ENCODE measurements at places on chromosomes 13 and 19. TPM values are rescaled to one million over a fixed set of nuclear protein-coding genes. Genes with fewer than 3 reads are reported as not detected.

C19orf73 gene
- 0.45 TPM for total RNA-seq

RFPL4AL1 gene
- 0.54 TPM for total RNA-seq

KLC3 gene
- not detected for total RNA-seq

DNA sequence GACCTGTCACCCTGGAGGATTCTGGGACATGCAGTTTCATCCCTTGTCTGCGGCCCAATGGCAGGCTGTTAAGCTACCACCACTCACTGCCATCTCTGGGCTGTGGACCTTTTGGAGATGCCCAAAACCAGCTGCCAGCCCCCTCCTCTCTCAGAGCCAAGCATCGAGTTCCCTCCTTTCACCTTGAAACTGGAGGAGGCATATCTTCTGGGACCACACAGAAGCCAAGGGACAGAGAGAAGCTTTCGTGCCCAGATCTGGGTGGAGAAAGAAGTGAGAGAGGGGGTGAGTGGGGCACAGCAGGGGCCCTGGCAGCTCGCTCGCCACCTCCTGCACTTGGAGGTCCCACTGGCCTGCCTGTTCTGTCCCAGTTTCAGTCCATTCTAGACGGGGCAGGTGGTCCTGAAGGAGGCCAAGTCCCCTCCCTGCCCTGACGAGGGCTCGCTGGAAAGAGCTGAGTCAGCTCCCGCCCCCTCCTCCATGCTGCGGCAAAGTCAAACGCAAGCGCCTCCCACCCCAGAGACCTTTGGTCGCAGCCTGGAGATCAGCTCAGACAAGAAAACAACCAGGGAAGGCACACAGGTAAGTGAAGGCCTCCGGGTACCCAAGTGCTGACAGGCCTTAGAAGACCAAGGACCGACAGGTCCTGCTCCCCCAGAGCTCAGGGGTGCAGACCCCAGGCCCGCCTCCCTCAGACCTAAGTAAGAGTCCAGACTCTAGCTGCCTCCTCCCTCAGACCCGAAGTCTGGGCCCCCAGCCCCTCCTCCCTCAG is 3.8 kb downstream of the BCAT2 start:
- no peak for DNase-seq

DNA sequence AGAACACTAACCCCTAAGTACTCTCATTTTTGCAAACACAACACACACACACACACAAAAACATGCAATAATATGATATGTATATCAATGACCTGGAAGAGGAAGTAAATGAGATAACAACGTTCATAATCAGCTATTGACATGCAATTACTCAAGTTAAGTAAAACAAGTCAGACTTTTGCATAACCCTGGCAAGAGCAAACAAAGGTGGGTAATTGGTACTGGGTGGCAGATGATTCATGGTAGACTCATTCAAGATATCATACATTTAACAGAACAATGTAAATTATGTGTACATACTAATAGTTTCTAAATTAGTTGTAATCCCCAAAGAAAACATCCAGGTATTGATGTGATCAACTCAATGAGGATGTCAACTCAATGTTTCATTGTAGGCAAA is 508.8 kb downstream of the DACH1 start:
- DNase-seq = no peak

- DNase-seq = no peak
These were observed 111.2 kb downstream of the KDM4B start for GRCh38 chr19:5080030-5080654.

DNA sequence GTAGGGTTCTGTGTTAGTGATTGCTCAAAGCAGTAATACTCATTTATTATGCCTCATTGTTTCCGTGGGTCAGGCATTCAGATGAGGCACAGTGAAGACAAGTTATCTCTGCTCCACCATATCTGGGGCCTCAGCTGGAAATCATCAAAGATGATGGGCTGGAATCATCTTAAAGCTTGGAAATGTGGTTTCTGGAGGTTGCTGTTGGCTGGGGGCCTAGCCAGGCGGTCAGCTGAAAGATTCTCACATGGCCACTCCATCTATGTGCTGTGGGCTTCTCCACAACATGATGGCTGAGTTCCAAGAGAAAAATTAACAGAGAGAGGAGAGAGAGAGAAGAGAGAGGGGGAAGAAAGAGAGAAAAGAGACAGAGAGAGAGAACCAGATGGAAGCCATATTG is 75.5 kb downstream of the OLFM4 start:
- DNase-seq = no peak

- DNase-seq = no peak
These were observed 18.8 kb upstream of the MED4 start for GRCh38 chr13:48113756-48114130.

DNA sequence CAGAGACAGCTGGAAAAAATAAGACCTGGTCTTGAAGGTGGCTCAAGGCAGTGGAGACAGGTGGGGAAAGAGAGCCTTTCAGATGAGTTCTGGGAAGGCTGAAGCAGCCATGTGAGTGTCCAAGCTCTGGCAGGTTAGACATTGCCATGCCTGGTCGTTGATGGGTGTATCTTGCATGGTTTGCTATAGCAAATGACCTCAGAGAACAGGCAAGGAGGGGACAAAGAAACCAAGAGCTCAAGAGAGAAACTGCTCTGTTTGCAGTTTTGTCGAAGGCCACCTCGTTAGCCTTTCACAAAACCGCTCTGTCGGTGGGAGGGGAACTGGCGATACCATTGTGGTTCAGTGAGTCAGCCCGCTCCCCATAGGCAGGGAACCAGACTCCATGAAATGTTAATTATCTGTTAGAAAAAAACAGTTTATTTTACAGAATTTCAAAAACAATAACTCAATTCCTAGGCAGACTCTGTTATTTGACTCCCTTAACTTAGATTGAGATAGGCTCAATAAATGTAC is 82.8 kb upstream of the ARGLU1 start:
- no peak for DNase-seq

DNA sequence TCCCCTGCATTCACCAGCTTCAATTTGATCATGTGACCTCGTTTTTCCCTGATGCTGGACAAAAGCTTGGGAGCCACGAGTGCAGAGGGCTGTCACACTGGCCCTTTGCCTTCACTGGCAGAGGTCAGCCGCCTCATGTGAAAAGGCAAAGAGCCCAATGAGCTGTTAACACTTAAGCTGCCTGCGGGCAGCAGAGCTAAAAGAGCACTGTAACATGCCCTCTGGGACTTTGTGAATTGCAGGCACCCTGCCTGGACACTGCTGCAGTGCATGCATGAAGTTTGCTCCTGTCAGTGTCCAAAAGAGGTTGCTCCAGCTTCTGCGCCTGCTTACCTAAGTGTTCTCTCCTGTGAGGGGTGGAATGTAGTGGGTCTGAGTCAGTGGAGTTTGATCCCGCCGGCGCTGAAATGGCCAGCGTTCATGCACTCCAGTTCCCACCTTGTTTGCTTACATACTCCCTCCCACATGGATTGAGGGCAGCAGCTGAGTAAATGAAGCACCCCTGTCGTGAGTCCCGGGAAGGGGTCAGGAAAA is 193.7 kb downstream of the RFC3 start:
- DNase-seq = no peak

Data from ovary (tissue), 10 donors.